ENCODE measurements at places on chromosomes 11 and 22. TPM values are rescaled to one million over a fixed set of nuclear protein-coding genes. Genes with fewer than 3 reads are reported as not detected.

The PDGFD gene
- total RNA-seq: 37.6 TPM

The LRRC10B gene
- 0.46 TPM for total RNA-seq

The LRRC74B gene
- total RNA-seq: not detected

DNA sequence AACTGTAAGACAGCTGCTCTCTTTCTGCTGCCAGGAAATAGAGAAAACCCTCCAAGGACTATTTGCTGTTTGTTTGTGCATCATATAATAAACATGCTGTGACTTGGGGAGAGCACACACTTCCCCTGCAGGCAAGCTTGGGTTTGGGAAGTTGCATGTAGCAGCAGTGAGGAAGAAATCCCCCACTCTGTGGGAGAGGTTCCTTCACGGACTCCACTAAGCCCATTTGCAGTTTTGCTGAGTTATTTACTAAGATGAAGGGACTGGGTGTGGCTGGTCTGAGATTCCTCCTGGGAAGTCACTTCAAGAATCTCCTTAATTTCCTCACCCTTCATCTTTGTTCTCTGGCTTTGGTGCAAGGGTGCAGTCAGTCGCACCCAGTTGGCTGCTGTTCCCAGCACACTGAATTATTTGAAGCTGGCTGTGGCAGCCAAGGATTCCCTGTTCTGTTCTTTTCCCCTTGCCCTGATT, 104.9 kb downstream of the ARFGAP2 start:
- no peak for DNase-seq

GRCh38 chr11:65113839-65114238, 2.2 kb downstream of the TM7SF2 start:
- peak; percentile 77 for DNase-seq

- no peak for DNase-seq
Measured at GRCh38 chr11:45967506-45967905, 45.0 kb downstream of the LARGE2 start.

- no peak for DNase-seq
Measured at GRCh38 chr22:39655004-39655579, 84.5 kb downstream of the CACNA1I start.

DNA sequence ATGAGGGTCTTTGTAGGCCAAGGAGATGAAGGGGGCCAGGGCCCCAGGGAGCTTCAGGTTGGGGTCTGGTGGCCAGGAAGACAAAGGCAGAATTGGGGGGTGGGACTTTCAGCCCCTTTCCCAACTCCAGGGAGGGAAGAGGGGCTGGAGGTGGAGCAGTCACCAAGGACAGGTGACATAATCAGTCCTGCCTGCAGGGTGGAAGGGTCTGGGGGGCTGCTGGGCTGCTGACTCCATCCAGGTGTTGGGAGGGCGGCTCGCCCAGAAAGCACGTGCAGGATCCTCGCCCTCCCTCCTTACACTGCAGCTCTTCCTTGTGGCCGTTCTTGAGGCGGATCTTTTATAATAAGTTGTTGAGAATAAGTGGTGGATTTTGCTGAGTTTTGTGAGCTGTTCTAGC, 1491.1 kb downstream of the TBC1D22A start:
- no peak for DNase-seq

DNA sequence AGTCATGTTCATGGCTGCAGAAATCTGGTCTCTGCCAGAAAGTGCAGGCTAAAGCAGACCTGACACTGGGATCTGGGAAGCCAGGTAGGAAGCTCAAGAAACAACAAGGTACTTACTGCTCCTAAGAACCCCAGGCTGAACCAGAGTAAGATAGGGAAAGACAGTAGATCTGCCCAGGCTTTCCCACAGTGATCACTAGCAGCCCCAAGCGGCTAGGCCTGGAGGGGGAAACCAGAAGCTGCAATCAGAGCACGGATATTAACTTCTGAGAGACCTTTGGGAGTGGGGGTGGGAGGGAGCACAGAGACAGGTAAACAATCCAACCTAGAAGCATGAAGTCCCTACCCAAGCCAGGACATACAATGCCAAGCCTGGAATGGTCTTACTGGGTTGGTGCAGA, 135.2 kb upstream of the C11orf58 start:
- no peak for DNase-seq

DNA sequence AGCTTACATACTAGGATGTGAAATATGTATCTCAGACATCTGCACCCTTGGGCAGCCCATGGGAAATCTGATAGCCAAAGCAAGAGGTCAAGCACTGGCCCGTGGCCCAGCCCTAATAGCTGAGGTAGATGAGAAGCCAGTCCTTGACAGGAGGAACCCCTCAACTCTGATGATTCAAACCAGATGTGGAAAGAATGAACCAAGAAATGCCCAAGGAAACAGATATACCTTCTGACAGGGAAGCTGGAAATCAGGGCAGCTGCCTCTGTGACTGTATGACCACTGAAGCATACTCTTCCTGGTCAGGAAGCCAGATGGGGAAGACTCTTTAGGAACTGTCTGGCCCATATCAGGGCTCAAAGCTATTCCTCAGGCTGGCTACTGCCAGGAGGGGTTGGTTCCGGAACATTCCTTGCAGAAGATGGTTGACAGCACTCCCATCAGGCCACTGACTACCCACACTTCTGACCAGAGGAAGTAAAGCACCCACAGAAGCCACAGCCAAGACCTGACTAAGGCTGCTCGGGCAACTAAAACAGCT, 124.2 kb downstream of the SWAP70 start:
- DNase-seq: peak; percentile 26

- no peak for DNase-seq
Measured at GRCh38 chr22:49281467-49282340, 546.0 kb downstream of the BRD1 start.

- no peak for DNase-seq
Measured at GRCh38 chr11:126391970-126392632, 36.6 kb downstream of the ST3GAL4 start.

DNA sequence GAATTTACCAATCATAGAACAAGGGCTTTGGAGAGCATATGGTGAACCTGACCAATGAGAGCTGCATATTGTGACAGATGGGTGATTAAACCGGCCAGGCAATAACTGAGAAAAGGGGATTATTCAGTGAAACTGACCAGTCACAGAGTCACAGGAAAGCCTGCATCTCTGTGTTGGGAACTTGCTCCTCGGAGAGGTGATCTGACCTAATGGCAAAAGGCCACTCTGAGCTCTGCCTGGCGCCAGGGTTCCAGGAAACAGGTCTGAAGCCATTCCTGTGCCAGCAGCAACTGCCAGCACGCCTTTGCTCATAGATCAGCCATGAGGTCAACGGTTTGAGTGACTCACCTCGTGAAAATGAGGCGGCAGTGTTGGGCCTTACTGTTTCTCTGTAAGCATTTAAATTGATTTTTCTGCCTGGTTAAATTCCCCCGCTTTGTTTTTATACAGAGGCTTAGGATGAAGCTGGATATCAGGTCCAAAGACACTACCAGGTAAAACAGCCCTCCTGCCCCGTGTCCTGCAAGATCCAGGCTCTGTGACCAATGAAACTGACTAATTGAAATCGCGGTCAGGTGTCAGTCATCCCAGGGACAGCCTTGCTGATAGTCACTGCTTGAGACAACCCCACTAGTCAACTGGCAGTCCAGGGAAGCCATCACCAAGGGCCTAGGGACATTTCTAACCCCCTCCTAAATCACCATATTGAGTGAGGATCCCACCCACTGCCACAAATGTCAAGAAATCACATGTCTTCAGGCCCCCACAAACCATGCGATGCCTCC, 35.8 kb upstream of the MYOD1 start:
- DNase-seq: peak; percentile 64

DNA sequence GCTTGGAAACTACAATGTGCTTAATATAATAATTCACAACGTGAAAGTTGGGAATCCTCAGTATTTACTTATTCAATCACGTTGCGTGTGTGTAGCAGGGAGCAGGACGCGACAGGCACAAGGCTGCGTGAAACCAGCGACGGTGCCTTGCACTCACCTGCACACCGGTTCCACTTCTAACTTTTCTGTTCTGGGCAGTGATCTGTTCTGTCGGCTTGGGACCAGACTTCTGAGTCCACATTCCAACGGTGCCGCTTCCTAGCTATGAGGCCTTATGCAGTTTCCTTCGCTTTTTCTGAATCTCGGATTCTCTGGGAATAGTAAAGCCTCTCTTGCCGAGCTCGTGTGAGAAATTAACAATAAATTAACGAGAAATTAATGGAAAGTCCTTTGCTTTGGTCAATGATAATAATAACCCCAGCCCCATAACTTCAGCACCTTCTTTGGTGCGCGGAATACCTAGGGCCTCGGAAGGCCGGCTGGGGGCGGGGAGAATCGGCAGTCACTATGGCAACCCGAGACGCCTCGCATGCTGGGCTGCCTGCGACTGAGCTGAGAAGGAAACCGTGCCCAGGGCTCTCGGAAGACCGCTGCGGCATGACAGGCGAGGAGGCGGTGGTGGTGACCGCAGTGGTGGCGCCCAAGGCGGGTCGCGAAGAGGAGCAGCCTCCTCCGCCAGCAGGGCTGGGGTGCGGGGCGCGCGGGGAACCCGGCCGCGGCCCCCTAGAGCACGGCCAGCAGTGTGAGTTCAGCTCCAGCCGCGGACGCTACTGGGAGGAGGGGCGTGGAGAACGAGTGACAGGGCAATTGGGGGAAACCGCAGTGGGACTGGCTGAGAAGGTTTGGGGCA, at the start of gene C11orf97:
TSS of gene C11orf97 (plus strand) at position 530 of the 850 bp plus-strand sequence. CDS start at position 598, 68 bp downstream.
- DNase-seq: peak; percentile 61

GRCh38 chr11:86431258-86431657, 56.6 kb downstream of the CCDC81 start:
- DNase-seq: no peak

GRCh38 chr11:125626288-125626950, 1.5 kb downstream of the CHEK1 start:
- DNase-seq: peak; percentile 12

- DNase-seq: no peak
Measured at GRCh38 chr22:35315141-35315854, 15.6 kb downstream of the TOM1 start.
